Neural crest cell (in vitro differentiated cells): ENCODE measurements at places on chromosomes 12 and 14.

- H3K4me3 ChIP-seq, result no peak overlapping the region
- H3K36me3 ChIP-seq, result no peaks in the 10 kb centered on the region
- H3K27ac ChIP-seq, result no peak overlapping the region
- no peak for DNase-seq
- H3K4me1 ChIP-seq, result peaks cover 5% of the 10 kb centered on the region
These were observed 5.8 kb downstream of the AICDA start for GRCh38 chr12:8606890-8607289.

DNA sequence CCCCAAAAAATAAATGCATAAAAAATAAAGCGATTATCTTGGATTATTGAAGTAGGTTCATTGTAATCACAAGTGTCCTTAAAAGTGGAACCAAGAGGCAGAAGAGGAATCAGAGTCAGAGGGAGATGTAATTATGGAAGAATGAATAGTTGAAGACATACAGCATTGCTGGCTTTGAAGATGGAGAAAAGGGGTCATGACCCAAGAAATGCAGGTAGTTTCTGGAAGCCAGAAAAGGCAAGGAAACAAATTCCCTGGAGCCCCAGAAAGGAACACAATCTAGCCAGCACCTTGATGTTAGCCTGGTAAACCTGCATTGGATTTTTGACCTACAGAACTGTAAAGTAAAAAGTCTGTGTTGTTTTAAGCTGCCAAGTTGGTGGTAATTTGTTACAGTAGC lies 57.5 kb upstream of the PTGR2 start:
- no peak overlapping the region for H3K4me3 ChIP-seq
- no peak overlapping the region for H3K27ac ChIP-seq
- peaks cover 44% of the 10 kb centered on the region for H3K4me1 ChIP-seq

DNA sequence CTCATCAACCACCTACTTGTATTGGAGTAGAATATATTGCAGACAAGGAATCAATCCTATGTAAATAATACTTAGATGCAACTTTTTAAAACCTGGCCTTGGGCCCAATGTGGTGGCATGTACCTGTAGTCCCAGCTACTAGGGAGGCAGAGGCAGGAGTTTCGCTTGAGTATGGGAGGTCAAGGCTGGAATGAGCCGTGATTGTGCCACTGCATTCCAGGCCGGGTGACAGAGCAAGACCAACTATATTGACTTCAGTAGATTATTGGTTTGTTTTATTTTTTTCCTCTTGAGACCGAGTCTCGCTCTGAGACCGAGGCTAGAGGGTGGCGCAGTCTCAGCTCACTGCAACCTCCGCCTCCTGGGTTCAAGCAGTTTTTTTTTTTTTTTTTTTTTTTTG lies 3.6 kb downstream of the LARP4 start:
- H3K4me3 ChIP-seq, result no peak overlapping the region
- peaks cover 27% of the 10 kb centered on the region for H3K4me1 ChIP-seq
- H3K27me3 ChIP-seq, result no peaks in the 10 kb centered on the region
- no peaks in the 10 kb centered on the region for H3K36me3 ChIP-seq

GRCh38 chr14:77025744-77026165 lies 2.8 kb downstream of the IRF2BPL start:
- H3K4me1 ChIP-seq, result peaks cover 51% of the 10 kb centered on the region
- no peak for DNase-seq
- no peaks in the 10 kb centered on the region for H3K27me3 ChIP-seq
- H3K36me3 ChIP-seq, result peaks cover 4% of the 10 kb centered on the region

- no peak for DNase-seq
- H3K27me3 ChIP-seq, result no peaks in the 10 kb centered on the region
- H3K4me3 ChIP-seq, result no peak overlapping the region
- no peaks in the 10 kb centered on the region for H3K4me1 ChIP-seq
- H3K27ac ChIP-seq, result no peak overlapping the region
- peaks cover 8% of the 10 kb centered on the region for H3K36me3 ChIP-seq
These were observed 112.8 kb downstream of the CHST11 start for GRCh38 chr12:104569346-104570173.

DNA sequence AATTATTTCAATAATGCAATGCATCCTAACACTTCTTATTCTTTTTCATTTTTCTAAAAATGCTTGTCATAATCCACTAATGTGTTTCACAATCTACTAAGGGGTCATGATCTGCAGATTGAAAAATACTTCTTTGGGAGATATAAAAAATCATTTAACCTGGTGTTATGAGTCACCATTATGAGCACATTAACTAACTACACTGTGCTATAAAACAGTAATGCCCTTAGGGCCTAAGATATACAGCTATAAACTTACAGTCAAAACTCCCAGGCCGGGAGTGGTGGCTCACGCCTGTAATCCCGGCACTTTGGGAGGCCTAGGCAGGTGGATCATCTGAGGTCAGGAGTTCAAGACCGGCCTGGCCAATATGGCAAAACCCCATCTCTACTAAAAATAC lies 14.2 kb downstream of the ATXN2 start:
- H3K27ac ChIP-seq, result no peak overlapping the region
- no peak overlapping the region for H3K4me3 ChIP-seq
- peaks cover 3% of the 10 kb centered on the region for H3K4me1 ChIP-seq
- no peaks in the 10 kb centered on the region for H3K27me3 ChIP-seq
- DNase-seq, result no peak

GRCh38 chr14:68683326-68683725 lies 109.5 kb downstream of the ZFP36L1 start:
- peaks cover 5% of the 10 kb centered on the region for H3K36me3 ChIP-seq
- peaks cover 74% of the 10 kb centered on the region for H3K4me1 ChIP-seq
- no peaks in the 10 kb centered on the region for H3K27me3 ChIP-seq
- peak overlapping the region; percentile 58 for H3K4me3 ChIP-seq
- H3K27ac ChIP-seq, result peak overlapping the region; percentile 96
- DNase-seq, result no peak

GRCh38 chr14:35245051-35245450 lies 47.1 kb upstream of the PSMA6 start:
- no peak overlapping the region for H3K27ac ChIP-seq
- H3K4me3 ChIP-seq, result no peak overlapping the region
- no peak for DNase-seq
- H3K27me3 ChIP-seq, result no peaks in the 10 kb centered on the region
- H3K4me1 ChIP-seq, result peaks cover 12% of the 10 kb centered on the region
- H3K36me3 ChIP-seq, result no peaks in the 10 kb centered on the region

GRCh38 chr12:26011099-26011498 lies 52.6 kb downstream of the RASSF8 start:
- H3K36me3 ChIP-seq, result peaks cover 5% of the 10 kb centered on the region
- no peak overlapping the region for H3K4me3 ChIP-seq
- H3K27ac ChIP-seq, result no peak overlapping the region
- H3K27me3 ChIP-seq, result no peaks in the 10 kb centered on the region
- H3K4me1 ChIP-seq, result peaks cover 33% of the 10 kb centered on the region
- no peak for DNase-seq

DNA sequence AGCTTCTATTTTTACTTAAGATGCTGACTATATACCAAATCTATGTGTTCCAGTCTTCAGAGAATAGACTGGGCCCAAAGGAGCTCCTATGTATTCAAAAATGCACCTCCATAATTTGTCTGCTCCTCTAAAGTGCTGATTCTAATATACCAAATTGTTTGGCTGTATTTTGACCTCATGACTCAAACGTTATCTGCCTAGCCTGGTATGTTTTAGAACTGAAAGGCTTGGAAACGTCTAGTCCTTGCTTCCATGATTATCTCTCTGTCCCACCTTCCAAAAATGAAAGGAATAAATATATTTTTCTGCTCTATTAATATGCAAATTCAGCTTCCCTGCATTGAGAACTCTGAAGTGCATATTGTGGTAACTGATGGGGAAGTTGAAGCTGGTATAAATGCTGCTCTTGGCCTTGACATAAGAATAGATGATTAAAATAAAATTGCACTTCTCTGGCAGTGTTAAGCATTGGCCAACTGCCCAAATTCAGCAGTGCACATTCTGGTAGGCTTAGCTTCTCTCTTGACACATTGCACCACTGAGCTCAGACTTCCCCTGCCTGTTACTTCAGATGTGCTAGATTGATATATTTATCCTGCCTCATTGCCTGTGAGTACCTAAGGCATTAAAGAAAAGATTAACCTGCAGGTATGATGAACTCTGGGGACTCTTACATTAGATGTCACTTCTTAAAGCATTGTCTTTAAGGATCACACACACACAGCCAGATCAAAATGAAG lies 882.3 kb downstream of the RPS29 start:
- no peaks in the 10 kb centered on the region for H3K27me3 ChIP-seq
- no peaks in the 10 kb centered on the region for H3K4me1 ChIP-seq
- H3K4me3 ChIP-seq, result no peak overlapping the region
- DNase-seq, result no peak
- no peaks in the 10 kb centered on the region for H3K36me3 ChIP-seq

GRCh38 chr14:99537399-99537798 lies 56.2 kb downstream of the CCNK start:
- DNase-seq, result no peak
- peaks cover 3% of the 10 kb centered on the region for H3K27me3 ChIP-seq
- H3K4me3 ChIP-seq, result no peak overlapping the region
- no peak overlapping the region for H3K27ac ChIP-seq
- no peaks in the 10 kb centered on the region for H3K36me3 ChIP-seq

DNA sequence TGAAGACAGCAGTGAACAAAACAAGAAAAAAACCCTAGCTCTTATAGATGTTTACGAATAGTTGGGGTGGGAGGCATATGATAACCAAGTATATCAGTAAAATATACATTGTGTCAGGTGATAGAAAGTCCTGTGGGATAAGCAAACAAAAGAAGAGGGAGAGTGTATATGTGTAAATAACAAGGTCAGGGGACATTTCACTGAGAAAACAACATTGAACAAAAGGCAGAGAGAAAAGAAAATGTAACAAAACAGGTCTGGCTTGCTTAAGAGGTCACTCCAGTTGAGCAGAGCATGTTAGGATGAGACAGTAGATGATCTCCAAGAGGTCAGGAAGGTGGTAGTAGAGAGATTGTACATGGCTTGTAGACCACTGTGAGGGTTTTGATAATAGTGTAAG lies 304.1 kb downstream of the ACSS3 start:
- H3K36me3 ChIP-seq, result no peaks in the 10 kb centered on the region
- no peaks in the 10 kb centered on the region for H3K27me3 ChIP-seq
- H3K27ac ChIP-seq, result no peak overlapping the region

- no peaks in the 10 kb centered on the region for H3K27me3 ChIP-seq
- H3K4me3 ChIP-seq, result no peak overlapping the region
- no peaks in the 10 kb centered on the region for H3K36me3 ChIP-seq
- no peak overlapping the region for H3K27ac ChIP-seq
- H3K4me1 ChIP-seq, result no peaks in the 10 kb centered on the region
These were observed 88.7 kb downstream of the BCL11B start for GRCh38 chr14:99183311-99183710.

- no peak overlapping the region for H3K27ac ChIP-seq
- no peak overlapping the region for H3K4me3 ChIP-seq
- DNase-seq, result no peak
- no peaks in the 10 kb centered on the region for H3K27me3 ChIP-seq
- peaks cover 12% of the 10 kb centered on the region for H3K4me1 ChIP-seq
- H3K36me3 ChIP-seq, result no peaks in the 10 kb centered on the region
These were observed 12.4 kb downstream of the IL22 start for GRCh38 chr12:68240975-68241374.

- H3K36me3 ChIP-seq, result no peaks in the 10 kb centered on the region
- H3K4me1 ChIP-seq, result peaks cover 31% of the 10 kb centered on the region
- H3K27me3 ChIP-seq, result no peaks in the 10 kb centered on the region
- no peak overlapping the region for H3K4me3 ChIP-seq
- no peak overlapping the region for H3K27ac ChIP-seq
These were observed 96.0 kb upstream of the MDM1 start for GRCh38 chr12:68428211-68428610.

DNA sequence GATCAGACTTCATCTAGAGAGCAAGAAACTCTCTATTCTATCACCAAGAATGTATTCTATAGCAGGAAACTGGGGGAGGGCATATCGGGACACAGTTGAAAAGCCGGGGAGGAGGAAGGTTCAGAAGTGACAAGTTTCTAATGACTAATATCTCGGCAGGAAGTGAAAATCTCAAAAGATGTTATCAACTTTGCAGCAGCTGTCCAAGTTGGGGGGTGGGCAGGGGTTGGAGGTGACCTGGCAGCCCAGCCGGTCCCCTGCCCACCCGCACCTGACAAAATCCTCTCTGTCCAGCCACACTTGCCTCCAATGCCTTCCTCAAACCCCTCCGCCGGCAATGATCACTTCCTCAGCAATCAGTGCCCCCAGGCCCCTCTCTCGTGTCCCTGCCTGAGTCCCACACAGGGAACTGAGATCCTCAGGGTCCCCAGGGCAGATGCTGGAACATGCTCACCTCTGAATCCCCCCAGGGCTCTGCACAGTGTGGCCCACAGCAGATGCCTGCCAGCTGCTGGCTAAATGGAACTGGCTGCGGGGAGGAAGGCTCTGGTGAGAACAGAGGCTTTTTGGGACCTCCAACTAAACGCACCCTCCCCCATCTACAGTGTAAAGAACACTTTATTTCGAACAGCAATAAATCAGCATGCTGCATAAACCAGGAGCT lies 43.9 kb downstream of the CCDC88C start:
- no peaks in the 10 kb centered on the region for H3K36me3 ChIP-seq
- no peak for DNase-seq
- H3K4me3 ChIP-seq, result no peak overlapping the region
- peaks cover 59% of the 10 kb centered on the region for H3K4me1 ChIP-seq

GRCh38 chr14:105046891-105047282 lies 18.3 kb downstream of the GPR132 start:
- no peaks in the 10 kb centered on the region for H3K36me3 ChIP-seq
- H3K27ac ChIP-seq, result no peak overlapping the region
- DNase-seq, result no peak

DNA sequence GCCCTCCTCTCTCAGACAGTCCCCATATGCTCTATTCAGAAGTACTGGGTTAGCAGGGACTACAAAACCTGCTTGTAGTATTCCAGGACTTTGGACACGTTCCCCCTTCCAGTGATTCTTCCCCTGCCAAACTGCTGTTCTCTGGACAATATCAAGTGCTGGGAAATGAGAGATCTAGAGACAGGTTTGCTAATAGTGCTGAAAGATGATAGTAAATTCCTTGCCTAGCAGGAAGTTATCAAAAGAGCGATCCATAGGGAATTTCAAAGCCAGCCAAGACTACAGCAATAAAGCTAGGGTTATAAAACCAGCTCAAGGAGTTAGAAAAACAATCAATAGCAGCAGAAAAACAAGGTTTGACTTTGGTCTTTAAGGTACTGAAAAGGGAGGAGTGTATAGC lies 15.2 kb downstream of the SLC7A8 start:
- no peaks in the 10 kb centered on the region for H3K4me1 ChIP-seq
- DNase-seq, result no peak
- H3K36me3 ChIP-seq, result no peaks in the 10 kb centered on the region
- no peaks in the 10 kb centered on the region for H3K27me3 ChIP-seq

DNA sequence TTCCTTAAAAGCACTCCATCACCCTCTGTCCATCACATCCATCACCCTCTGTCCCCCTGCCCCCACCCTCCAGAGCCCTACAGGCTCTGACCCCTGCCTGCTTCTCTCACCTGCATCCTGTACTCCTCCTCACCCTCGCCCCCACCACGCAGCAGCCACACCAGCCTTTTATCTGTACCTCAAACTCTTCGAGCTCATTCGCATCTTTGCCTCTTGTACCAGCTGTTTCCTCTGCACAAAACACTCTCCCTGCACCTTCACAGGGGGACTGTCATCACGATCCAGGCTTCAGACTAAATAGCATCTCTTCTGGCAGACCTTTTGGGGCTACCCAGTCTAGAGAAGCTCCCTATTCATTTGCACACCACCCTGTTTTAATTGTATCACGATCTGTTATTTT lies 24.1 kb downstream of the TMEM229B start:
- H3K36me3 ChIP-seq, result no peaks in the 10 kb centered on the region
- H3K4me1 ChIP-seq, result no peaks in the 10 kb centered on the region
- no peak overlapping the region for H3K4me3 ChIP-seq
- no peak for DNase-seq
- H3K27me3 ChIP-seq, result no peaks in the 10 kb centered on the region

- no peak overlapping the region for H3K27ac ChIP-seq
- H3K4me3 ChIP-seq, result no peak overlapping the region
- H3K27me3 ChIP-seq, result no peaks in the 10 kb centered on the region
- peaks cover 16% of the 10 kb centered on the region for H3K36me3 ChIP-seq
These were observed 10.8 kb downstream of the ALDH2 start for GRCh38 chr12:111777345-111778045.
